SK-N-DZ (cell line): ENCODE measurements at places on chromosomes 16 and 17.

GRCh38 chr16:57756424-57757325, 21.1 kb downstream of the KATNB1 start:
- no peak for DNase-seq

- DNase-seq, result peak; percentile 92
These were observed 36.2 kb downstream of the ABR start for GRCh38 chr17:1143573-1143972.

GRCh38 chr17:76962858-76963257, 94.7 kb downstream of the MGAT5B start:
- no peak for DNase-seq

DNA sequence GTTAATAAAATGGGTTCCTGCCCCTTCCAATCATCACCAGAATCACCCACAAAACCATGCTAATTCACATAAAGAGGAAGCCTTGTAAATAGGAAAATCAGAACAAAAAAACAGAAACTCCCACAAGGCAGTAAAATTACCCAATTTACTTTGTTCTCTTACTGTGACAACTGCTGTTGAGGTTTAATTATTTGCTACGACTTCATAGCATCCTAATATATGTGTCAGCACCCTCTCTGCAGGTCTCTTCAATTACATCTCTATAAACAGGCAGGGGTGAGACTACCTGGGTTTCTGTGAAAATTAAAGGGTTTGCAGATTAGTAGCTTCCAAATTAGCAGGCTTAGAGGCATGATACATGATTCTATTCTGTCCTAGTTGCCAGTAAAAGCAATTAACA, 2.7 kb downstream of the WDR59 start:
- DNase-seq, result no peak

DNA sequence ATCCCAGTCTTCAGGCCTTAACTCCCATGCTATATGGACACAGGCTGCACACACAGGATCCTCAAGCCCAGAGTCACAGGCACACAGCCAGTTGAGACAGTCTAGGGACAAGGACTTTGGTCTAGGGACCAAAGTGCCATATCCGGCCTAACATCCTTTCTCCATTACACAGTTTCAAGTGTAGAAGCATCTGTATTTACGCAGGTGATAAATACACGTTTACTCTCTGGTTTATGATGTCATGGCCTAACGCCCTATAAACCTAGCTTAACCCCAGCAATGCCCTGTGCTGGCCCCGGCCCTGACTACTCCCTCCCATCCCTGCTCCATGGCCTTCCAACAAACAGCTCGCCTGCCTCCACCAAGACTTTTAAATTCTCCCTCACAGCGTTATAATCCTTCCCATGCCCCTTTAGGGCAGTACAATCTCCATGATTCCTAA, 17.1 kb downstream of the CUEDC1 start:
- no peak for DNase-seq

GRCh38 chr16:57981636-57982035, 10.7 kb upstream of the CNGB1 start:
- DNase-seq, result no peak
